ENCODE measurements at places on chromosomes 5 and 9.

GRCh38 chr9:124468061-124468740, 17.9 kb downstream of the ADGRD2 start:
- DNase-seq: no peak

DNA sequence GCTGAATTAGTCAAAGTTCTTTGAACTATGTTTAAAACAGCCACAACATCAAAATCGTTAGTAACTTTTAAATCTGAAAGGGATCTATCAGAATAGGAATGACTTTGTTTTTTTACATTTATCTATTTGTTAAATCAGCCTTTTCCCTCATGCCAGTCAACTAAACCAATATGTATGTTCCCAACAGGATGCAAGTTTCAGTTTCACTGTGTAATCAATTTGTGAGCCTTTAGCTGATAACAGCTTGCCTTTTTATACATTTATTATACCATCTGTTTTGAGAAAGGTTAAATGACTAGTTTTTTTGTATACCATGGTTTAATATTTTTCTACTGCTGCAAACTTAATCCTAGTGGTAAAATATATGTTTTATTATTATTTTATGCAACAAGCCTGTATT, 8.9 kb downstream of the TMED7 start:
- no peak for DNase-seq

DNA sequence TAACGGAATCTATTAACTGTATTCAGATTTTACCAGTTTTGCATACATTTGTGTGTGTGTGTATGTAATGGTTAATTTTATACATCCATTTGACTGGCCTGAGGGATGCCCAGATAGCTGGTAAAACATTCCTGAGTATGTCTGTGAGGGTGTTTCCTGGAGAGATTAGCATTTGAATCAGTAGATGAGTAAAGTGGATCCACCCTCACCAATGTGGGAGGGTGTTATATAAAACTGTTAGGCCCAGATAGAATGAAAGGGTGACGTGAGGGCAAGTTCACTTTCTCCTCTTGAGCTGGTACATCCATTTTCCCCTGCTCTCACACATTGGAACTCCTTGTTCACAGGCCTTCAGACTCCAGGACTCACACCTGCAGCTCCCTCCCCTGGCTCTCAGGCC, 88.7 kb downstream of the EMB start:
- no peak for DNase-seq

GRCh38 chr5:151130235-151130921, 27.2 kb downstream of the ANXA6 start:
- no peak for DNase-seq

Measured in GF-D8 (cell line).